Dermis blood vessel endothelial cell (primary cell): ENCODE measurements at places on chromosomes 7 and 10. TPM values are rescaled to one million over a fixed set of nuclear protein-coding genes. Genes with fewer than 3 reads are reported as not detected.

GRCh38 chr10:124291001-124291701, 127.6 kb downstream of the OAT start:
- DNase-seq = no peak

- no peak for DNase-seq
These were observed 14.4 kb upstream of the MTERF1 start for GRCh38 chr7:91894781-91895480.

- no peak for DNase-seq
These were observed 31.1 kb downstream of the ARHGAP12 start for GRCh38 chr10:31897506-31897905.

GRCh38 chr7:107926481-107926880, 35.5 kb downstream of the DLD start:
- no peak for DNase-seq

- no peak for DNase-seq
These were observed 1.0 kb upstream of the NRP1 start for GRCh38 chr10:33335551-33335800.

- DNase-seq = no peak
These were observed 96.5 kb upstream of the MACROH2A2 start for GRCh38 chr10:69955897-69956740.

NYAP1 gene
- total RNA-seq = 4.3 and 5.4 TPM in 2 replicates

GNAI1 gene
- total RNA-seq = 28.8 and 36.2 TPM in 2 replicates
